ENCODE measurements at places on chromosomes 7 and 10.

GRCh38 chr7:116024826-116025809 is 5.4 kb downstream of the TFEC start:
- no peak for DNase-seq

DNA sequence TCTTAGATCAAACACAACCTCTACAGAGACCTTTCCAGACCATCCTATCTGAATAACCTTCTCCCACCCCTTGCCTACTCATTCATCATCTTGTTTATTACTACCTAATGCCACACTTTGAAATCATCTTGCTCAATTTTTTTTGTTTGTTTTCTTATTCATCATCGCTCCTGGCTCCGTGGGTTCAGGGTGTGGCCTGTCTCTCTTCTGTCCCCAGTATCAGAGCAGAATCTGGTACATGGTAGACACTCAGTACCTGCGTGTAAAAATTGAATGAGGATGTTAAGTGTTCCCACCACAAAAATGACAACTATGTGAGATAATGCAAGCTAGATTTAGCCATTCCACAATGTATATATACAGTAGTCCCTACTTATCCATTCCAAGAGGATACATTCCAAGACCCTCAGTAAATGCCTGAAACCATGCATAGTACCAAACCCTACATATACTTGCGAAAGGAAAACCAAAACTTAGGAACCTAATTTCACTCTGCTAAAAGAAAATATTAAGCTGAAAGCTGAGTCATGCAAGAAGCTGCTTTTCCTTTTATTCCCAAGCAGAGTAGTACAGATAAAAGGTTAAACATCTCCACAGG is 72.1 kb upstream of the SEC61G start:
- no peak for DNase-seq

- DNase-seq = peak; percentile 25
Measured at GRCh38 chr7:2109936-2110609, 122.7 kb downstream of the MAD1L1 start.

- DNase-seq = no peak
Measured at GRCh38 chr7:131039355-131039762, 288.3 kb upstream of the MKLN1 start.

GRCh38 chr10:110704070-110704469 is 59.9 kb downstream of the RBM20 start:
- DNase-seq = no peak

DNA sequence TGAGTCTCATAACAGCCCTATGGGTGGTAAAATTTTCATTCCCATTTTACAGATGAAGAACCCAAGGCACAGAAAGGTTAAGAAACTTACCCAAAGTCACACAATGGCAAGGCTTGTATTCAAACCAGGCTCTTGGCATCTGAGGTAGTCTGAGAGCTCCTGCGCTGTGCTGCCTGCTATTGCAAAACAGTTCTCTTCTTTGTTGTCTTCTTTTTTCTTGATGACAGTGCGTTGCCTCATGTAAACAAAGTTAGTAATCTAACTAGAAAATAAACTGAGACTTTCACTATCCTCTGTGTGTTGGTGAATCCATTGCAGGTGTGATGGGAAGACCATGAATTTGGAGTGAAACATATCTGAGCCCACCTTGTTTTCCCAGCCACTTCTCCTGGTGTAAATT is 240.8 kb downstream of the PTEN start:
- no peak for DNase-seq

- DNase-seq = no peak
Measured at GRCh38 chr7:156176039-156176438, 363.8 kb upstream of the SHH start.

GRCh38 chr7:102106625-102107024 is 180.0 kb upstream of the SH2B2 start:
- no peak for DNase-seq

DNA sequence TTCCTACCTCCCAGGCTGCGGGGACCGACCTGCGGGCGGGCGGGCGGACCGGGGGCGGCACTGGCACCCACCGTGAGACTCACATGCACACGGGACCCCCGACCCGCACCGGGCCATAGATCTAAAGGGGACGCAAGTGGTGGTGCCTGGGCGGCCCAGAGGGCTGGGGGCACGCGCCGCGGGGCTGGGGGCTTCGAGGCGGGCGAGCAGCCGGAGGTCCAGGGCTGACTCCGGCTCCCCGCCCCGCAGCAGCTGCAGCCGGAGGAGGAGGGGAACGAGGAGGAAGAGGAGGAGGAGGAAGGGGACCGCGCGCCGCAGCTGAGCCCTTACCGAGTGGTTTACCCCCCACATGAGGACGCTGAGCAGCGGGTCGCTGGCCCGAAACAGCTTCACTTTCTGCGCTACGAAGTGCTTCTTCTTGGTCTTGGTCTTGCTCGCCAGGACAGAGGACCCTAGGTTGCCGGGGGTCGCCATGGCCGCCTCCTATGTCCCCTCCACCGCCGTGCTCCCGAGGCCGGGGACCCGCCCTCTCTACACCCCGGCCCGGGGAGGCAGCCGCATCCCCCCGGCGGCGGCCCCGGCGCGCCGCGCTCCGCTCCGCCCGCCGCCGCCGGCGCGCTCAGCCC is 412 bp downstream of the PIP4K2A start:
- no peak for DNase-seq

GRCh38 chr10:51694086-51694768 is 5.2 kb downstream of the CSTF2T start:
- DNase-seq = no peak

DNA sequence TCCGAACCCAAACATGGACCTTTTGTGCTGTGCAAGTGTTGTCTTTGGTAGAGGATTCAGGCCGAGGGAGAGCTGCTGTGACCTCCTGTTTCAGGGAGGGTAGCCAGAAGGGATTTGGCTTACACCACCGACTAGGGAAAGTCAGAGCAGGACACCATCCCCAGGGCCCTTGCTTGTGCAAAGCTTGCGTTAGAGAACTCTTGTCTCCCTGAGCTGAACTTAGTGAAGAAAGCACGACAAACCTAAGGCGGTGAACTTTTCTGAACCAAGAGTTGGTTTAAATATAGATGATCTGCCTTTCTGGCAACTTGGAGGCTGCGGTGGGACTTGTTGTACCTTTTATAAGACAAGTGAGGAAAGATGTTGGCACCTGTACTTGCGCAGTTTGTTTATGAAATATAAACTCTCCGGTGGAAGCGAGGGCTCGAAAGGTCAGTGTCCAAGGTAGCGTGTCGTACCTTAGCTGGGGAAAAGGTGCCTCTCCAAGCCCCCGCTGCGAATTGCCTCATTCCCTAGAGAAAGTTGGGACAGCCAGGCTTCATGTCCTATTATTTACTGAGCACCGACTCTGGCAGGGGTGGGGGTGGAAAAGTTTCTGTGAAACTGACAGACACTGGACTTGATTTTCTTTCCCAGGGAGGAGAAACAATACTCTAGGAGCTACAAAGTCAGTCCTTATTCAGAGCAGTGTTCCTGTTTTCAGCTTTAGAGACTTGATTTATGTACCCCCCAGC is 31.6 kb downstream of the WBP1L start:
- DNase-seq = no peak

- no peak for DNase-seq
Measured at GRCh38 chr10:117005026-117005526, at the start of gene SHTN1. Gene SHTN1 (minus strand): TSS chr10:117005187. CDS start chr10:117005079, 108 bp downstream.

- no peak for DNase-seq
Measured at GRCh38 chr7:8152489-8153192, 109.3 kb downstream of the ICA1 start.

- no peak for DNase-seq
Measured at GRCh38 chr10:100327007-100327717, 2.9 kb downstream of the PKD2L1 start.

- no peak for DNase-seq
Measured at GRCh38 chr7:156662277-156662676, 21.7 kb downstream of the RNF32 start.

GRCh38 chr7:109322833-109323232 is 753.2 kb downstream of the DNAJB9 start:
- no peak for DNase-seq

Data from activated naive CD8-positive, alpha-beta T cell treated with anti-CD3 and anti-CD28 coated beads, Interleukin-2, amount 50 U/mL, for 16 hours (primary cell).